ENCODE measurements at places on chromosomes 2 and 18.

DNA sequence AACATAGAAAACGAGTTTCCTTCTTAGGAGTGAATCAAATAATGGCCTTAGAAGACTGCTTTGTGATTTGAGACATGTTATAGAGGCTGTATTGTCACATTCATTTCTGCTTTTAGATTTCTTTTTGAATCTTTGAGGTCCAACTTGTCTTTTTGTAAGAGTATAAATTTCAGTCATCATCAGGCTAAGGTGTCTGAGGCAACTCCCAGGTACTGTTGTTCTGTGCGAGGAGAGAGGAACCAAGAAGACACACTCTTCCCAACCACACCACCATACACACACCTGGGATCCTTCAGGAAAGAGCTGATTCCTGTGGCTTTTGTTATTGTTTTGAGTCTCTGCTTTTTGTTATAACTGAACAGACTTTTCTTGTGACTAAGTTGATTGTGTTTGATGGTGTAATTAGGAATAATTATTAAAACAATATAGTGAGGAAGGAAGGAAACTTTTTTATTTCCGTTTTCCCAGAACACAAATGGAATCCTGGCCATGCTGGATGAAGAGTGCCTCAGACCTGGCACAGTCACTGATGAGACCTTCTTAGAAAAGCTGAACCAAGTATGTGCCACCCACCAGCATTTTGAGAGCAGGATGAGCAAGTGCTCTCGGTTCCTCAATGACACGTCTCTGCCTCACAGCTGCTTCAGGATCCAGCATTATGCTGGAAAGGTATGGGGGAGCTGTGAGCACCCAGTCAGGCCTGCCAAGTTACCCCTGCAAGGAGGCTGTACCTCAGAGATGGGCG is 140.4 kb downstream of the MYO1B start:
- DNase-seq: no peak

GRCh38 chr2:168190590-168191336 is 56.6 kb downstream of the STK39 start:
- no peak for DNase-seq

GRCh38 chr2:153077311-153077710 is 358.9 kb downstream of the ARL6IP6 start:
- DNase-seq: no peak

DNA sequence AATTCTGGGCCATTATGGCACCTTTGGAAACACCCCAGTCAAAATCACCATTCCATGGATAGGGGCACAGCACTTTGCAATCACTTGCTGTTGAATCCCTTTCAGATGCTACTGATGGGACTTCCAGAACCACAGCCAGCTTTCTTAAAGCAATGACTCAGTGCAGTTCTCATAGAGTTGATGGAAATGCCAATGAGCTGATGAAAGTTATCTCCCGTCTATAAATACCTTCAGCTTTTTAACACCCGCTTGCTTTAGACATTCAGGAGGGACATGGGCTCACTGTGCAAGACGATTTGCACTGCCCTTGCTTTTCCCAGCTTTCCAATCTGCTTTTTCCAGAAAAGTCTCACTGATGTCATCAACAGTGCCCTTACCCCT is 66.7 kb upstream of the RPL31 start:
- DNase-seq: no peak

DNA sequence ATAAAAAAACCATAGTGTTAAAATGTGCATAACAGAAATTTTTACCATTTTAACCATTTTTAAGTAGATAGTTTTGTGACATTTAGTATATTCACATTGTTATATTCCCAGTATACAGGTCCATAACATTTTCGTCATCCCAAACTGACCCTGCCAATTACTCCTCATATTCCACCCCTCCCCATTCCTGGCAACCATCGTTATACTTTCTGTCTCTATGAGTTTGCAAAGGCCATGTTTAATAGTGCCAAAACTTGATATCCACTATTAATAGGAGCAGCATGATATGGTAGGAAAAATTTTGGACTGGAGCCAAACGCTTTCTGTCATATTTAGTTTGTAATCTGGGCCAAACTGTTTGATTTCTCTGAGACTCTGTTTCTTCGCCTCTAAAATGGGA is 30.9 kb downstream of the PLCL1 start:
- DNase-seq: no peak

DNA sequence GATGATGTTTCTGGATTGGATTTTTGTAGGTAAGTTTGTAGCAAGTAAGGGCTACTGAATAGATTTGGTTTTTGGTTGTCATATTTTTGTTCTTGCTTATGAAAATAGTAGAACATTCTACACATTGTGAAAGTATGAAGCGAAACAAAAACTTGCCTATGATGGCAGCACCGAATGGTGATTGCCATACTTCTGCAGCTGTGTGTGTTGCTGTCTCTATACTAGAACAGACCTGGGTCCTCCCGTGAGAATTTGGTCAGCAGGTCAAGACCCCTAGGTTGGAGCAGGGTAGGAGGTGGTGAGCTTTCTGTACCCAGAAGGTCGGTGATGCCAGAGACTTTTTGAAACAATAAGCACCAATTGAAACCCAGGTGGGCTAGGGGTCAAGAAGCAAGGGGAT is 322.6 kb downstream of the PRKCE start:
- no peak for DNase-seq

- DNase-seq: no peak
Measured at GRCh38 chr2:41610501-41611190, 437.2 kb upstream of the PKDCC start.

GRCh38 chr2:202056611-202057010 is 16.4 kb upstream of the KIAA2012 start:
- no peak for DNase-seq

DNA sequence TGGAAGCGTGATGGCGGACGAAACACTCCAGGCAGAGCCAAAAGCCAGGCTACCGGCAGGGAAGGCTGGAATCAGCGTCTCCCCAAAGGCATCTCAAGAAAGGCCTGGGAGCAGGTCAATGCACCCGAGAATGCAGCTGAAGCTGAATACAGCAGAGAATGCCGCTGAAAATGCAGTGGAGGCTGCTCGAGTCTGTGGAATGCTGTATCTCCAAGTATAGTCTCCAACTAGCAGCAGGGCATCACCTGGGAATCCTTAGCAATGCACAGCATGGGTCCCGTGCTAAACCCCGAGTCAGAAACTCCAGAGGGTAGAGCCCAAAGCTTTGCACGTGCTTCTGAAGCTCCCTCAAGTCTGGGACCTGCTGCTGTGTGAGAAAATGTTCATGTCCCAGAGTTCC is 191.1 kb upstream of the ALKAL2 start:
- DNase-seq: no peak

GRCh38 chr2:174752403-174753037 is 11.8 kb downstream of the CHRNA1 start:
- no peak for DNase-seq

- DNase-seq: no peak
Measured at GRCh38 chr2:113178891-113179290, 5.1 kb downstream of the PSD4 start.

- no peak for DNase-seq
Measured at GRCh38 chr2:46993501-46993900, 77.9 kb upstream of the MCFD2 start.

GRCh38 chr2:152894051-152894450 is 175.6 kb downstream of the ARL6IP6 start:
- DNase-seq: no peak

DNA sequence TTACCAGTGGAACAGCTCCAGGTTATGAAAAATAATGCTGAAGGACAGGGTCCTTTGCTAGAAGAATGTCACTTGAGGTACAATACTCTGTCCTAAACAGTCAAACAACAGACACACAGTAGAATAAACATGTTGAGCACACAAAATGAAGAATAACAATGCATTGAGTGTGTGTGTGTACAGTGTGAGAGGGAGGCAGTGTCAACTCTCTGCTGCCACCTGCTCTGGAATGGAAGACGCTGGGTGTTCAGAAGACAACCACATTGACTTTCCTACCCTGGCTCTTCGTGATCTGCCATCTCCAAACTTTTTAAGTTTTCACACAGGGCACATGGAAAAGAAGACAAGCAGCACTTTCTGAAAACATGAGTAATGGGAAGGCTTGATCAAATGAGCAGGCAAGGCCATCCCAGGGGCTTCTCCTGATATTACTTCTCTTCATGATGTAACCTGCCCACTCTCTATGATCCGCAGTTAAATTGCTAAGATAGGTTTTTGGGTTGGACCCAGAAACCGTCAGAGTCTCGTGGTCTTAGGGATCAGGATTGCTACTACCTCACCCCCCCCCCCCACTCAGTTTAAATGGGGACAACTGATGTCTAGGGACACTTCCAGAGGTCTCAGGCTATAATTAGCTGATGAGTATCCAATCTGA is 533.2 kb upstream of the TNP1 start:
- DNase-seq: no peak

GRCh38 chr2:48779019-48779716 is 23.6 kb upstream of the LHCGR start:
- DNase-seq: no peak

- DNase-seq: no peak
Measured at GRCh38 chr2:167544602-167545001, 656.3 kb downstream of the XIRP2 start.

DNA sequence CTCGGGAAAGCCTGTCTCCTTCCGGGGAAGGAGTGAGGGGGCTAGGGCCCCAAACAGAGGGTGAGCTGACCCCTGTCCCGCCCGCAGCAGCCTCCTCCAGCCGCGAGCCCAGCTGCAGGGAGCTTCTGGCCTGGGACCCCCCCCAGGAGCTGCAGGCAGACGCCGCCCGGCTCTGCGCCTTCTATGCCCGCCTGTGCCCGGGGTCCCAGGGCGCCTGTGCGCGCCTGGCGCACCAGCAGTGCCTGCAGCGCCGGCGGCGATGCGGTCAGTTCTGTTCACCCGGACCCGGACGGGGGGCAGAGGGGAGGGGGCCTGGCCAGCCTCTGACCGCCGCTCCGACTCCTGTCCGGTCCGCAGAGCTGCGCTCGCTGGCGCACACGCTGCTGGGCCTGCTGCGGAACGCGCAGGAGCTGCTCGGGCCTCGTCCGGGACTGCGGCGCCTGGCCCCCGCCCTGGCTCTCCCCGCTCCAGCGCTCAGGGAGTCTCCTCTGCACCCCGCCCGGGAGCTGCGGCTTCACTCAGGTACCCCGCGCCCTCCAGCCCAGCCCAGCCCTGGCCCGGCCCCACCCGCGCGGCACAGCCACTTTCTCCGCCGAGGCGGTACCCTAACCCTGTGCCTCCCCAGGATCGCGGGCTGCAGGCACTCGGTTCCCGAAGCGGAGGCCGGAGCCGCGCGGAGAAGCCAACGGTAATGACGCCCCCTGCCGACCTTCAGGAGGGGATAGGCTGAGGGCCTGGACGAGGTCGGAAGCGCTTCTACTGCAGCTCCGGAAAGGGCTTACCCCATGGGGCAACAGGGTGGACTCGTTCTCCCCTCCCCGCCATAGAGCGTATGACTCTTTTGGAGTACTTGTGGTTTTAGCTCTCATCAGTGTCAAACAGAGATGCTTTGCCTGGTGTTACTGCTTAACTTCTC is 2.0 kb upstream of the CHRND start:
- no peak for DNase-seq

- DNase-seq: no peak
Measured at GRCh38 chr2:123098619-123099018, 926.5 kb upstream of the CNTNAP5 start.

DNA sequence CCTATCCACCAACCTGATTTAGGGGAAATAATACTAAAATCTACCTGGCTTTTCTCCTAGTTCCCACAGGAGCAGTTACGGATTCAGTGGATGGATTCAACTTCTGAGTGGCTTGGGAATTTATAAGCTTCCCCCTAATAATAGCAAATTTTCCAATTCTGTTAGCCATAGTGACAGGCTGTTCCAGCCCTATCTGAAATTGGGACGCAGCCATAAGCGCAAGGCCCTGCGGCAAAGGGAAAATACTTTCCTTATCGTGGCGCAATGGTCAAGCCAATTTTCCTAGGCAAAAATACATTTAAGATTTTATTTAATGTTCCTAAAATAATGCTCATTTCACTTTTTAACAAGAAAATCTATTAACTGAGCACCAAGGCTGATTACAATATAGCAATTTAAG is 49.7 kb downstream of the CDH2 start:
- DNase-seq: no peak
